ENCODE measurements at places on chromosomes 12 and 14.
A peak's percentile ranks its signal among the peaks of the same experiment; 100 is the strongest.

GRCh38 chr12:9103050-9103849 lies 12.5 kb downstream of the A2M start:
- no peak for DNase-seq

- no peak for DNase-seq
Observed at GRCh38 chr14:22539831-22540230, 49.2 kb downstream of the DAD1 start.

- DNase-seq = no peak
Observed at GRCh38 chr12:65602610-65603295, 221.5 kb upstream of the HMGA2 start.

DNA sequence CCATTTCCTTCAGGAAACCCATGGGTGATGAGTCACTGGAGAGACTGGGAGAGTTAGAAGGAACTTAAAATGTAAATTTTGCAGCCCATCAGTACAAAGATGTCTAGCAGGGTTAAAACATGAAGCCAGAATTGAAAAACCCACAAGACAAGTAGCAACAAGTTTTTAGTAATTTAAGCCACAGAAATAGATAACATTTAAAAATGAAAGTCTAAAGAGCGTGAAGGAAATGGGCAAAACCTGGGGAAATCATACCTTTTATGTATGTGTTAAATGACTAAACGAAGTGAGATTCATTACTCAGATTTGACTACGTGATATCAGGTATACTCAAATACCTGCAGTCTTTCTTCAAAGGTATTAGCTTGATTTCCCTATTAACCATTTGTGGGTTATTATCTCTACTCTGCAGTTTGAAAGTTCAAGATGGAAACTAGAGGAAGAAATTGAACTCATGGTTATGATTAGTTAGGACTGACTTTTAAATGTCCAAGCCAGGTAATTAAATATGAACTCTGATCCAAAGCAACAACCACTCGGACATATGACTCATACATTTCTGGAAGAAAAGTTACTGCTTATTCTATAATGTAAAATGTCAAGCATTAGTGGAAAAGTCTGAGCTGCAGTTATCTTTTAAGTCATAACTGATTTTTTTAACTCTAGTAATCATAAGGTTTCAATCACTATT lies 84.1 kb downstream of the ITPR2 start:
- no peak for DNase-seq

GRCh38 chr12:55469291-55469690 lies 647 bp downstream of the OR6C70 start:
- DNase-seq = no peak

GRCh38 chr12:84912198-84913128 lies at the start of gene SLC6A15:
SLC6A15 (minus strand) TSS chr12:84912799; CDS start chr12:84892120, 20,679 bp downstream.
- peak; percentile 83 for DNase-seq

DNA sequence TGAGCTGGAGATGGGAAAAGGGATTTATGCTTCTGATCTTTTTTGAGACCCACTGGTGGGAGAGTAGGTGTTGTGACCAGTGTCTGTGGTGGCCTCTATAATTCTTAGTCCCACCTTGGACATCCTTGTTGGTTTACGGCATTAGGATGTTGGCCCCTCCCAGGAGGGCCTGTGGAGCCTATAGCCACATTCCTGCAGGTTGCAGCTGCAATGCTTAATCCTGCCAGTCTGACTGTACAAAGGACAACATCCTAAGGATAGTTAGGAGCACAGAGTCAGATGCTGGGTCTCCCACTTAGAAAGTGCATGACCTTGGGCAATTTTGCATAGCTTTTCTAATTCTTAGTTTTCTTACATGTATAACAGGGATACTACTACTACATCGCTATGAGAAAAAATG lies 150.9 kb upstream of the SLC38A2 start:
- no peak for DNase-seq

GRCh38 chr12:69430942-69431590 lies 39.1 kb upstream of the FRS2 start:
- no peak for DNase-seq

DNA sequence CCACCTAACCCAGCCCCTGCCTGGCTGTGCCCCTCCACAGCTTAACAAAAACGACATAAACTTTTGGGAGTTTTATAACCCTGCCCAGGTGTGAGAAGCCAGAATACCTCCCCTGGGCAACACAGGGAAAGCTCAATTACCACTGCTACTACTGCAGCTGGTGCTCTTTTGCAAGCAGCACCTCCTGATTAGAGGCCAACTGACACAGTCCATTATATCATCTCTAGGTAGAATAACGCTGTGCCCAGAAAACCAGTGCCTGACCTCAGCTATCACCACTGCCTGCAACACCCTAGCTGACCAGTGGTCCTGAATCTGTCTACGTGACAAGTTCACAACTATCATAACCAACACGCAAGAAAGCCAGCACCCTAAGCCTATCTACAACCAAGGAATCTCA lies 34.2 kb downstream of the MDM1 start:
- DNase-seq = no peak

DNA sequence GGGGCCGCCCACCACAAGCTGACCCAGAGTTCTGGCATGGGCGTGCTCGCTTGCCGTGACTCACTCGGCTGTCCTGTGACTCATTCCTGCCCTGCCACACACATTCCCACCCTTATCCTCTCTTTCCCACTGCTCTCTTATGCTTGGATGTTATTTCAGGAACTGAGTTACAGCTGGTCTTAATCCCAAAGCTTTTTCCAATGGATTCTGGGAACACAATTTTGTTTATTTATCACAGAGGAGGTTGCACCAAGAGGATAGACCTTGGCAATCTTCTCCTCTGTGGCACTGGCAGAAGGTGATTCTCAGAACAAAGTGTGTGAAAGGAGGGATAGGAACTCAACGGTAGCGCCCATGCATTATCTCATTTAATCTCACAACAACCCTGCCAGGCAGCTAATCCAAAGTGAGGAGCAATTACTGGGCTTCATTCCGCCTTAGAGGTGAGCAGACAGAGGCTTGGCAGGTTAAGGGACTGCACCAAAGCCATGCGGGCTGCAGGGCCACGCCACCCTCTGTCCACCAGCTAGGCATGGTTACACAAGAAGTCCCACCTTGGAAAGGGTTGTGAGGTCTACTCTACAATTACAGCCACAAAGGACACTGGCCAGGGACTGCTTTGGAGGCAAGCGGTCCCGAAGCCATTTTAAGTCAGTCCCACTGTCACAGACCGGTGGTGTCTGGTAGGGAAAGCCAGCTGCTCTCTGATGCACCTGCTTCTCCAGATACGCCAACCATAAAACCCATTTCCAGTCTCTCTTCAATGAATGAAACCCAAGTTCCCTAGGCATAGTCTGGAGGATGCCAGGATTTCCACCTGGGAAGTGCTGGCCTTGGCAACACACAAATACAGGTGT lies 32.9 kb downstream of the SYNE3 start:
- DNase-seq = no peak

- DNase-seq = no peak
Observed at GRCh38 chr12:44873898-44874297, 2.2 kb downstream of the NELL2 start.

DNA sequence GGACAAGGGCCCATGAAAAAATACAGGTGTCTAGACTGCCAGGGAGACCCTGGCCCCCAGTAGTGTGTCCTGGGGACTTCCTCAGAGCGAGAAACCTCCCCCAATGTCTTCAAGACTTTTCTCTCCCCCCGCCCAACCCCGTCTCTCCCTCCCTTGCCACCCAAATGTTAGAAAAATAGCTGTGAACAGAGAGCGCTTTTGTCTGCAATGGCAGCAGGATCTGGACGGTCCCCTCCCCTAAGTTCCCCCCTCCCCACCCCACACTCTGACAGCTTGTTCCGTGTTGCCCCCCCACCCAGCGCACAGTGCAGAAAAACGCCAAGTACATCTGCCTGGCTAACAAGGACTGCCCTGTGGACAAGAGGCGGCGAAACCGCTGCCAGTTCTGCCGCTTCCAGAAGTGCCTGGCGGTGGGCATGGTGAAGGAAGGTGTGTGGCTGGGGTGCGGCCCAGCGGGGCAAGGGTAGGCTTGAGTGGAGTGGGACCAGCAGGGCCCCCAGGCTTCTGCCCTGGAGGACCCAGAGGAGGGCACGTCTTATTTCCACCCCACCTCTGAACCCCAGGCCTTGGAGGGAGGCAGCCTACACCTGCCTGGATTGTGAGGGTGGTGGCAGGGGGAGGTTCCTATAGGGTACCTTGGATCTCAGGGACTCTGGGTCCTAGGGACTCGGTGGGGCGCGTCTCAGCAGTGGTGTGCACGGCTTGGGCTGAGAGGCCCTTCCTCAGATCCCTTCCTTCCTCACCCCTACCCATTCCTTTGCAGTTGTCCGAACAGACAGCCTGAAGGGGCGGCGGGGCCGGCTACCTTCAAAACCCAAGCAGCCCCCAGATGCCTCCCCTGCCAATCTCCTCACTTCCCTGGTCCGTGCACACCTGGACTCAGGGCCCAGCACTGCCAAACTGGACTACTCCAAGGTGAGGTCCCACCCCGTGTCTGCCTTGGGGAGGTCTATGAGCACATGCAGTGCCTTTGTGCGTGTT lies 4.8 kb downstream of the NR4A1 start:
- no peak for DNase-seq

- DNase-seq = no peak
Observed at GRCh38 chr12:34126805-34127204, 104.5 kb downstream of the ALG10 start.

- DNase-seq = no peak
Observed at GRCh38 chr12:2387103-2387834, 334.5 kb downstream of the CACNA1C start.

GRCh38 chr12:25017336-25017735 lies 68.4 kb upstream of the BCAT1 start:
- no peak for DNase-seq

DNA sequence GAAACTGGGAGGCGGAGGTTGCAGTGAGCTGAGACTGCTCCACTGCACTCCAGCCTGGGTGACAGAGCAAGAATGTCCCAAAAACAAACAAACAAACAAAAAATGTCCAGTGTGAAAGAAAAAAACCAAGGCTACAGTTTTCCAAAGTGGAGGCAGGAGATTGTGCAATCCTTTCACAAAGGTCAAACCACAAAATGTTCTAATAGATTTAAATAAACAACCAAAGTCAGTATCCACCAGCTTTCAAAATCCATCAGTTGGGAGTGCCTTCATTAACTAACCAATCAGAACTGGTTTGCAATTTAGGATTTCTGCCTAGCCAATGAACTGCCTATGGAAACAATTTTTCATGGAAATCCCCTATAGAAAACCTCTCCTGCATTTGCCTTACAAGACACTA lies 52.3 kb upstream of the TRIM9 start:
- no peak for DNase-seq

GRCh38 chr12:27970401-27971120 lies 2.0 kb downstream of the PTHLH start:
- DNase-seq = no peak

- no peak for DNase-seq
Observed at GRCh38 chr14:94581127-94581999, at the start of gene SERPINA5. SERPINA5 (plus strand) TSS chr14:94581426; CDS start chr14:94587363, 5,937 bp downstream.

DNA sequence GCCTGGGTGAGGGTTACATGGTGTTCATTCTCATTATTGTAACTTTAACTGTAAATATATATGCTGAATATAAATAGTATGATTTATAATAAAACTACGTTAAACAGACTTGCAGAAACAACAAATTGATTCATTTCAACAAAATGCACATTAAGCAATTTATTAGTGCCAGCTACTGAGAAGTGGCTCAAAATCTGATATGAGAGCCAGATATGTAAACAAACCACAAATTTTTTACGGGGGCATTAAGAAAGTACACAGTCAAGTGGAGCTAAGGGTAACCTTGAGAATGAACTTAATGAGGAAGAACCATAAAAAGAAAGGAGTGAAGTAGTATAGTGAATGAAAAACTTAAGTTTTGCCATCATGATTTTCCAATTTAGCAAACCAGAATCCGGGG lies 40.3 kb downstream of the CEP128 start:
- DNase-seq = no peak

DNA sequence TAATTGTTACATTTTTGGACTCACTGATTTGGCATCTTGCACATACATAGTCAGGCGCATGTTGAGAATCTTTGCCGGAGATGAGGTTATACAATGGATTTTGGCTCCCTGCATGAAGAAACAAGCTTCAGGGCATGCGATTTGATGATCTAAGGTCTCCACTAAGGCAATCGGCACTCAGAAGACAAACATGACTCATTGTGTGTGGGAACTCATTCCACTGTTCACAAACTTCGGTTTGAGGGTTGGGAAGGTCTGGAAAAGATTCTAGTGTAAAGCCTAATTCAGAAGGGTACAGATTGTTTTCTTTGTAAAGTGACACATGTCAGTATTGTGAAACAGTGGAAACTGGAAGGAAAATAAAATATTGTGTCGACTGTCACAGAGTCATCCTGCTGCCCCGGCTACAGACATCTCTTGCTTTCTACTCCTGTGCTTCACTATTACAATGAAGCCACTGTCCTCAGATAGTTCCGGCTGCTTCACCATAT lies 192.6 kb upstream of the HMGA2 start:
- no peak for DNase-seq

DNA sequence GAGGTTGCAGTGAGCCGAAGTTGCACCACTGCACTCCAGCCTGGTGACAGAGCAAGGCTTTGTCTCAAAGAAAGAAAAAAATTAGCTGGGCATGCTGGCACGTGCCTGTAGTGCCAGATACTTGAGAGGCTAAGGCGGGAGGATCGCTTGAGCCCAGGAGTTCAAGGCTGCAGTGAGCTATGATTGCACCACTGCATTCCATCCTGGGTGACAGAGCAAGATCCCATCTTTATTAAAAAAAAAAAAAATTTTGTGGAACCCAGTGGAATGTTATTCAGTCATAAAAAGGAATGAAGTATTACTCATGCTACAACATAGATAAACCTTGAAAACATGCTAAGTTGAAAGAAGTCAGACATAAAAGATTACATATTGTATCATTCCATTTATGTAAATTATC lies 8.3 kb upstream of the ERBB3 start:
- DNase-seq = no peak

DNA sequence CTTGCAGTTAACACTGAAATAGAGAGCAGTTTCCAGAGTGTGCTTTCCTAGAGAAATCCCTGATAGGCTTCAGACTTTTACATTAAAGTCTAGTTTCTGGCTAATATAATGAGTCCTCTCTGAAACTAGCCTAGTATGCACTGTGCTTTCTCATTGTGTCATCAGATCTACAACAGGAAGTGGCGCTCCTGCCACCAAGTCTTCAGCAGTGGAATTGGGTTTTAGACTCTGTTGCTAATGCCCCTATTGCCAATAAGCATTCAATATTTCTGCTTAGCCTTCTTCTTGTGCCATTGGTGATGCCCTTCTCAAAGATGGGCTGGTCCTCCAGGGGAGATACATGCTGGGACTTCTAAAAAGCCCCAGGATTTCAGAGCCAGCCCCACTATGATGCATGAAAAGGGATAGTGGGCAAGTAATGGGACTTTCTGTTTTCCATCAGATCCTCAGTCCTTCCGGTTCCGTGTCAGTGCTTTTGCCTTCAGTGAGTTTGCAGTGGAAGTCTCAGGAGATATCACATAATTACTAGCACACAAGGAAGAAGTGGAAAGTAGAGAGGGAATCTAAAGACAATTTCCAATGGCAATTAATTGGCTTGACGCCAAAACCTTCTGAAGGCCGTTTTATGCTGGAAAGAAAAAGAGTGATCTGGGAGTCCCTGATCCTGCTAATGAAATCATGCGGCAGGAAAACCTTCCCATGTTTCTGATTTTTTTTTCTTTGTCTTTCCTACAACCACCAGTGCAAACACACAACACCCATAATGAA lies 50.0 kb downstream of the SSPN start:
- DNase-seq = no peak

- no peak for DNase-seq
Observed at GRCh38 chr14:63759456-63759855, 31.6 kb upstream of the SGPP1 start.

Data from NCI-H1417 treated with DMSO at 0.1 percent for 48 hours (cell line).